ENCODE measurements at places on chromosomes 13 and 19. TPM values are rescaled to one million over a fixed set of nuclear protein-coding genes. Genes with fewer than 3 reads are reported as not detected.

KBTBD6 gene
- total RNA-seq = 5.3 TPM

SMG9 gene
- total RNA-seq = 18.9 TPM

DNA sequence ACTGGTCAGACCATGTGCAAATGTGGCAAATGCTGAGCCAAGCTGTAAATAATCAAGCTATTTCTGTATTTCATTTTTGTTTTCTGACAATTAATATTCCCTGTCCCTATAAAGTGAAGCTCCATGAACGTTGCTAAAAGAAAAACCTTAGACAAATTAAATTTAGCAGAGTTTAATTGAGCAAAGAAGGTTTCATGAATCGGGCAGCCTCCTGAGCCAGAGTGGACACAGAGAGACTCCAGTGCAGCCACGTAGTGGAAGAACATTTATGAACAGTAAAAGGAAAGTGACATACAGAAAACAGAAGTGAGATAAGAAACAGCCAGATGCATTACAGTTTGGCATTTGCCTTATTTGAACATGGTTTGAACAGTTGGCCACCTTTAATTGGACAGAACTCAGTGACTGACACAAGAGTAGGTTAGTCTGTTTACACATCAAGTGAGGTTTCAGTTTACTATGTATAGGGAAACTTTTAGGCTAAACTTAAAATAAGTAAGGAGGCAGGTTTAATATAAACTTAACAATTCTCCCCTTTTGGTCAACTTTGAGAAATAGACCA lies 69.7 kb downstream of the UFM1 start:
- no peak for DNase-seq

GRCh38 chr19:54518844-54519243 lies 16.2 kb downstream of the LAIR2 start:
- no peak for DNase-seq

- no peak for DNase-seq
These were observed 420.5 kb upstream of the HTR2A start for GRCh38 chr13:47317356-47317755.

DNA sequence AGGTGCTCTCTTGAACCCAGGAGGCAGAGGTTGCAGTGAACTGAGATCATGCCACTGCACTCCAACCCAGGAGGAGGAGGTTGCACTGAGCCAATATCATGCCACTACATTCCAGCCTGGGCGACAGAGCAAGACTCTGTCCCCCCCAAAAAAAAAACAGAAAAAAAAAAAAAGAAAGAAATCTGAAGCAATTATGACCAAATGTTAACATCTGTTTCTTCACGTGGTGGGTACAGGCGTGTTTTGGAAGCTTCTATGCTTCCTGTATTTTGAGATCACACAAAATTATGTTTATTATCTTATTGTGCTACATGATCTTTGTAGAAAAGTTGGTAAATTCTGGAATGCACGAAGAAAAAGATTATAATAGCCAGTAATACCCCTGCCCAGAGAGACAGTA lies 2.7 kb upstream of the ACP5 start:
- DNase-seq = no peak
